ENCODE measurements at places on chromosomes 13 and 19.

DNA sequence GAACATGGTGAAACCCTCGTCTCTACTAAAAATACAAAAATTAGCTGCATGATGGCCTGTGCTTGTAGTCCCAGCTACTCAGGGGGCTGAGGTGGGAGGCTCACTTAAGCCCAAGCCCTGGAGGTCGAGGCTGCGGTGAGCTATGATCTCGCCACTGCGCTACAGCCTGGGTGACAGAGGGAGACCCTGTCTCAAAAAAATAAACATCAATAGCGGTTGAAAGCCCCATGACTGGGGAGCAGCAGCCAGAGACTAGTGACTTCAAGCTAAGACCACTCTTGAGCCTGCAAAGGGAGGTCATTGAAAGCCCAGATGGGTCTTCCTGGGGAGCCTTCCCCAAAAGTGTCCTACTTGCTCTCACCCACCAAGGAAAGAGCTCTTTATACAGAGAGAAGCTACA lies 11.9 kb upstream of the ZNF709 start:
- H3K27ac ChIP-seq, result no peak overlapping the region
- H3K27me3 ChIP-seq, result no peaks in the 10 kb centered on the region
- peaks cover 12% of the 10 kb centered on the region for H3K4me1 ChIP-seq
- DNase-seq, result no peak
- no peak overlapping the region for H3K4me3 ChIP-seq

DNA sequence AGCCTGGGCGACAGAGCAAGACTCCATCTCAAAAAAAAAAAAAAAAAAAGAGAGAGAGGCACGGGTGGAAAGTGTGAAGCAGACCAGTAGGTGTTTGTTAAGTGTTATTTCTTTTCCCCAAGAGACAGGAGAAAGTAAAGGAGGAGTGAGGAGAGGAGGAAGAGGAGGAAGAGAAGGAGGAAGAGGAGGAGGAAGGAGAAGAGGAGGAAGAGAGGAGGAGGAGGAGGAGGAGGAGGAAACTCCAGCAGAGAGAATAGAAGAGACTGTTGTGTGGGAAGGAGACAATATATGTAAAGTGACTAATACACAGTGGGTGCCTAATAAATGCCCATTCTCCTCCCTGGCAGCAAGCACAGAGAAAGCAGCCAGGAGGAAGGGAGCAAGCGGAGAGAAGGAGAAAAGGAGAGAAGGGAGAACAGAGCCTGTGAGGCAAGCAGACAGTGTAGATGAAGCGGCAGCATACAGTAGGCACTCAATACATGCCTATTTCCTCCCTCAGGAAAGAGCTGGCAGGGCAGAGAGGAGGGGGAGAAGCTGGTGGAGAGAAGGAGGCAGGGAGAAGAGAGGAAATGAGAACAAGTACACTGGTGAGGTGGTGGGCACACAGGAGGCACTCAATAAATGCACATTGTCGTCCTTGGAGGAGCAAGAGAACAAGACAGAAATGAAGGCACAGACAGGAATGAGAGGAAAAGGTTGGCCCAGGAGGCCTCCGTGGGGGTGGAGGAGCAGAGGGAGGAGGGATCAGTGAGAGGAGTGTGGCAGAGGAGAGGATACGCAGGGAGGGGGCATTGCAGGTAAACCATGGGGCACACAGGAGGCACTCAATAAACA lies 16.6 kb downstream of the JOSD2 start:
- H3K4me1 ChIP-seq, result no peaks in the 10 kb centered on the region
- H3K36me3 ChIP-seq, result no peaks in the 10 kb centered on the region
- no peak for DNase-seq
- no peak overlapping the region for H3K4me3 ChIP-seq

DNA sequence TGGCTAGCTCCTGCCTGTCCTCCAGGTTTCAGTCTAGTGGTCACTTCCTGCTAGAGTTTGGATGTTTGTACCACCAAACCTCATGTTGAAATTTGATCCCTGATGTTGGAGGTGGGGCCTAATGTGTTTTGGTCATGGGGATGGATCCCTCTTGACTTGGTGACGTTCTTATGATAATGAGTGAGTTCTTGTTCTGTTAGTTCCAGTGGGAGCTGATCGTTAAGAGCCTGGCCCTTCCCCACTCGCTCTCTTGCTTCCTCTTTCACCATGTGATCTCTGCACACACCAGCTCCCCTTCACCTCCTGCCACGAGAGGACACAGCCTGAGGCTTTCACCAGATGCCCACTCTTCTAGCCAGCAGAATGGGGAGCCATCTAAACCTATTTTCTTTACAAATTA lies 86.8 kb upstream of the SCEL start:
- H3K4me3 ChIP-seq, result no peak overlapping the region
- no peaks in the 10 kb centered on the region for H3K36me3 ChIP-seq
- H3K27me3 ChIP-seq, result no peaks in the 10 kb centered on the region
- H3K27ac ChIP-seq, result no peak overlapping the region
- DNase-seq, result no peak
- no peaks in the 10 kb centered on the region for H3K4me1 ChIP-seq

DNA sequence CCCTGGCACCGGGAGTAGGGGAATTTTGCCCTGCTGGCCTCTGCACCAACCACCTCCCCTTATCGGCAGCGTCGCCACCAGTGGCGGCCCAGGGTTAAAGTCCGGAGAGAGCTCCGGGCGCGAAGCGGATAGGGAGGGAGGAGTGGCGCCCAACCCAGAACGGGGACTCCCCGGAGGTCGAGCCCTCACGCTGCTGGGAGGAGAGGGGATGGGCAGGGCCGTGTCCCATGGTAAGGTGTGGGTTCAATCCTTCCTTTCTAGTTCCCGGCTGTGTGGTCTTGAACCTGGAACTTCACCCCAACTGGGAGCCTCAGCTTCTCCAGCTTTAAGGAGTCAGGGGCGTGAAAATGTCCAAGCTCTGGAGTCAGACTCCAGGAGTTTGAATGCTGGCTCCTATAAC lies 23.3 kb upstream of the BCL3 start:
- peak overlapping the region; percentile 14 for H3K4me3 ChIP-seq
- peaks cover 42% of the 10 kb centered on the region for H3K4me1 ChIP-seq
- no peaks in the 10 kb centered on the region for H3K27me3 ChIP-seq
- H3K27ac ChIP-seq, result peak overlapping the region; percentile 4
- no peaks in the 10 kb centered on the region for H3K36me3 ChIP-seq
- DNase-seq, result no peak

DNA sequence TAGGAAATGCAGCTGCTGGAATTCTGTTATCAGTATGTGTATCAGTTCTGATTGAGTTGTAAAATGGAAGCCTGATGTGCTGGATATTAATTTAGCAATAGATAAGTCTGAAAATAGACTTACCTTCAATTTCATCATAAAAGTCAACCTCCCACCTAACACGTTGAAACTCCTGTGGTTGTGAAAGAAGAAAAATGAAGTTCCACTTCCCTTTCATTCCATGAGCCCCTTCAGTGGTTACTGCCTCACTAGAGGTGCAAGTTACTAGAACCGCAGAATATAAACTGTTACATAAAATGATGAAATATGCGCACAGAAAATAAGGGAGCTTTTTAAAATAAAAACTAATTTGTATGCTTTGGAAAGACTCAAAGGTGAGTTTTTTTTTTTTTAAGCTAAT lies 249.2 kb downstream of the SHISA2 start:
- H3K4me3 ChIP-seq, result no peak overlapping the region
- H3K36me3 ChIP-seq, result no peaks in the 10 kb centered on the region
- no peak overlapping the region for H3K27ac ChIP-seq

- H3K27ac ChIP-seq, result no peak overlapping the region
- peaks cover 73% of the 10 kb centered on the region for H3K36me3 ChIP-seq
- no peak overlapping the region for H3K4me3 ChIP-seq
- no peaks in the 10 kb centered on the region for H3K4me1 ChIP-seq
Observed at GRCh38 chr13:77143431-77143830, 116.5 kb upstream of the FBXL3 start.

DNA sequence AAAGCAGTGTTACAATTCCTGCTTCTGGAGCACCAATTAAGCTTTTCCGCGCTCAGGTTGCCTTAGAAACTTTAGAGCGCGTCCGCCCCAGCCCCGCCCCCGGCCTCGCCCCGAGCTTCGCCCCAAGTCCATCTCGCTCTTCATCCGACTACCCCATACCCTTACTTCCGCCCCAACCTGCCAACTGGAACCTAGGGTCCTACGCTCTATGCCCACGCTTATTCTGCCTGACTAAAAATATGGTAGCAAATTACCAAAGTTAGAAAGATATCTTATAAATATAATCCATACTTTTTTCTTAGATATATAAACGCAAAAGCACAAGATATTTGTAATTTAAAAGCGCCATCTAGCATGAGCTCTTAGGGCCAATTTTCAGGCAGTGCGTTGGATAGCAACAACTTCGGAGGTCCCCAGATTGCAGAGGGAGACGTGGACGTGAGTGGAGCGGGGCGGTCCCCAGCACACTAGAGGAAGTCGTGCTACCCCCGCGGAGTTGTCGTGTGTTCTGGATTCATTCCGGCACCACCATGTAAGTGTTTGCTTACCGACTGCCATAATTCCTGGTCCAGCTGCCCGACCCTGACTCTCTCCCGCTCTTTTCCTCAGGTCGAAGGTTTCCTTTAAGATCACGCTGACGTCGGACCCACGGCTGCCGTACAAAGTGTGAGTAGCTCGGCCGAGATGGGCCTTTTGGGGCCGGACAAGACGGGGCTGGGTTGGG lies at the start of gene UFM1:
Gene UFM1, plus strand, starts transcription at position 462 of the 724 bp plus-strand sequence. Its CDS starts 69 bp downstream, at position 531.
- H3K4me1 ChIP-seq, result peaks cover 33% of the 10 kb centered on the region
- peak within 1 kb of the TSS; percentile 75 for H3K4me3 ChIP-seq
- no peaks in the 10 kb centered on the region for H3K27me3 ChIP-seq
- peaks cover 3% of the 10 kb centered on the region for H3K36me3 ChIP-seq
- H3K27ac ChIP-seq, result peak within 1 kb of the TSS; percentile 91

GRCh38 chr13:51453959-51454703 lies 1.3 kb upstream of the INTS6 start:
- no peaks in the 10 kb centered on the region for H3K27me3 ChIP-seq
- peaks cover 17% of the 10 kb centered on the region for H3K36me3 ChIP-seq
- peak overlapping the region; percentile 85 for H3K4me3 ChIP-seq
- H3K4me1 ChIP-seq, result peaks cover 33% of the 10 kb centered on the region
- no peak for DNase-seq

DNA sequence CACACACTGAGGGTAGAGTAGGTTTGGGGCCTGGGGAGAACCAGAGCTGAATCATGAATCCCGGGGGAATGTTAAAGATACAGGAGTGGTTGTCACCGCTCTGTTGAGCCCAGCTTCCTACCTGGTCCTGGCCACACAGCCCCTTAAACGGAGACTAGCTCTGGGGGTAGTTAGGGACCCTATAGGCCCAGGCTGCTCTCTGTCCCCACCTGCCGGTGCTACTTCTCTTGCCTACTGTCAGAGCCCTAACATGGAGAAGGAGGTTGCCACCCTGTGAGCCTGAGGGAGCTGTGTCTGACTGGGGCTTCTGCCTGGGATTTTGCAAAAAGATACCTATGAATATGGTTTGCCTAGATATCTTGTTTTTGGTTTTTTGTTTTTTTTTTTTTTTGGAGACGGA lies 36.6 kb upstream of the ZNF429 start:
- no peaks in the 10 kb centered on the region for H3K4me1 ChIP-seq
- no peak overlapping the region for H3K4me3 ChIP-seq
- H3K27me3 ChIP-seq, result no peaks in the 10 kb centered on the region
- H3K36me3 ChIP-seq, result no peaks in the 10 kb centered on the region
- DNase-seq, result peak; percentile 77

GRCh38 chr13:43360171-43360570 lies 336.8 kb downstream of the DNAJC15 start:
- no peak overlapping the region for H3K27ac ChIP-seq
- H3K36me3 ChIP-seq, result no peaks in the 10 kb centered on the region
- DNase-seq, result no peak
- H3K27me3 ChIP-seq, result no peaks in the 10 kb centered on the region

DNA sequence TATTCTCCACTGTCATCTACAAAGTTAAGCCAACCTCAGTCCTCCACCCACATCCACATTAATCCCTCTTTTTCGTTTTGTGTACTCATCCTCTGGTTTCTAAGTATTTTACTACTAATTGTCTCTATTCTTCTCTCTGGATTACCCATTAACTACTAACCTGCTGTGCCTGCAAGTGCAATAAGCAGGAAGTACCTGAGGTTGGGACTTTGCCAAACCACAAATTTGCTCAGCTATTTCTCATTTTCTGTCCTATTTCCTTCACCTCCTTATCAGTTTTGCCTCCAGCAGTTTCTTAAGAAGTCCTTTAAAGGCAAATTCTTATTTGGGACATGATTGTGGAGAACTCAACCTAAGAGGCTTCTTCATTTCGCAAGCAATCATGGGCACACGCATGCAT lies 1708.9 kb downstream of the SLITRK5 start:
- H3K36me3 ChIP-seq, result no peaks in the 10 kb centered on the region
- no peak overlapping the region for H3K27ac ChIP-seq
- H3K4me1 ChIP-seq, result no peaks in the 10 kb centered on the region
- no peaks in the 10 kb centered on the region for H3K27me3 ChIP-seq
- DNase-seq, result no peak

- H3K36me3 ChIP-seq, result peaks cover 93% of the 10 kb centered on the region
- DNase-seq, result no peak
- H3K27ac ChIP-seq, result no peak overlapping the region
- H3K4me1 ChIP-seq, result no peaks in the 10 kb centered on the region
Observed at GRCh38 chr13:114259974-114260373, 21.4 kb upstream of the UPF3A start.

DNA sequence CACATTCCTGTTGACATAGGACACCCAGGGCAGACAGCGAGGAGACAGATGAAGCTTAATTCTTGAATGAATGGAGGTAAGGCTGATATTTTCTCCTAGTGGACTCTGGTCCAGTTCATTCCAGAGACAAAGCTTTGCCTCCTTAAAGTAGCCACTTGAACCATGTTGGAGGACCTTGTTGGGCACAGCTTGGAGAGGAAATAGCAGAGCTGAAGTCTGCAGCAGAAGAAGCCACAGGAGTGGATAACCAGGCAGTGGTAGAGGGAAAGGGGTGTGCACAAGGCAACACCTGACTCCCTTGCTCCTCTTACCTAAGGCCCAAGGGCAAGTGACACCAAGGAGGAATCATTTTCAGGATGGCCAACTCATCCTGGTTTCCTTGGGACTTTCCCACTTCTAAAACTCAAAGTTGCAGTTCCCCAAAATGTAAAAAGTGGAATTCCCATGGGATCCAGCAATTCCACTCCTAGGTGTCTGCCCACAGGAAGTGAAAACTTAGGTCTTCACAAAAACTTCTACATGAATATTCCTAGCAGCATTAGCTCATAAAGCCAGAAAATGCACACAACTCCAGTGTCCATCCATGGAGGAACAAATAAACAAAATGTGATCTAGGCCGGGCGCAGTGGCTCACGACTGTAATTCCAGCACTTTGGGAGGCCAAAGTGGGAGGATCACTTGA lies 6.6 kb upstream of the RFX2 start:
- no peak for DNase-seq
- H3K36me3 ChIP-seq, result no peaks in the 10 kb centered on the region
- H3K4me3 ChIP-seq, result no peak overlapping the region
- H3K27me3 ChIP-seq, result no peaks in the 10 kb centered on the region
- H3K4me1 ChIP-seq, result peaks cover 4% of the 10 kb centered on the region

GRCh38 chr19:47479701-47480503 lies 4.1 kb downstream of the KPTN start:
- no peak overlapping the region for H3K4me3 ChIP-seq
- DNase-seq, result no peak
- no peaks in the 10 kb centered on the region for H3K36me3 ChIP-seq
- peaks cover 20% of the 10 kb centered on the region for H3K4me1 ChIP-seq
- H3K27ac ChIP-seq, result no peak overlapping the region
